ENCODE measurements at places on chromosomes 7 and 10.

- no peak for DNase-seq
Observed at GRCh38 chr10:33155720-33156638, 178.5 kb downstream of the NRP1 start.

DNA sequence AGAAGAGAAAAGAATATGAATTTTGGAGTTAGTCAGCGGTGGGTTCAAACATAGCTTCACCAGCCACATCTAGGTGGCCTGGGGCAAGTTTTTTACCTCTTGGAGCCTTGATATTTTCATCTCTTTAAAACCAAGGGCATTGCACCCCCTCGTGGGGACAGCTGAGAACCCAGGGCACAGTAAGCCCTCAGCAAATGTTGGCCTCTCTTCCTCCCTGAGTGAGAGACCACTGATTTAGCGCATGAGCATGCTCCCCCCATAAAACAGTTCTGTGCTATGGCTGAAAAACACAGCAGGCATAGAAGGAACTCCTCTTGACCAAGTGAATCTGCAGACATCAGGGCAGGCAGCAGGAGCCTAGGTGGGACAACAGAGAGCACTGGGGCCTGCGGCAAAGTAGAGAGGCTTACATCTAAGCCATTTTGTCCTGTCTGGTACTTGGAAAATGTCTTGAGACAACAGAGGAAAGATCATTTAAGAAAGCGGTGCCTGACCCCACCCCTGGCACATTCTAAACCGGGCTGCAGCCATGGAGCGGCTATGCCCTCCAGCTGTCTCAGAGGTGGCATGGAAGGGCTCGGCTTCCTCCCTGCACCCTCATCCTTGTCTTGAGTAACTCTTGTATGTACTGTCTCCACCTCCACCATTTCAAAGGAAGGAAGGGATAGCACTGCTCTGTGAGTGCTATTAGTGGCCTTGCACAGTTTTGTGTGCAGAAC is 94.7 kb downstream of the ARHGAP22 start:
- DNase-seq, result peak; percentile 19

GRCh38 chr7:132991615-132992587 is 90.0 kb downstream of the CHCHD3 start:
- DNase-seq, result no peak

- no peak for DNase-seq
Observed at GRCh38 chr10:102850025-102850518, 4.0 kb upstream of the BORCS7 start.

DNA sequence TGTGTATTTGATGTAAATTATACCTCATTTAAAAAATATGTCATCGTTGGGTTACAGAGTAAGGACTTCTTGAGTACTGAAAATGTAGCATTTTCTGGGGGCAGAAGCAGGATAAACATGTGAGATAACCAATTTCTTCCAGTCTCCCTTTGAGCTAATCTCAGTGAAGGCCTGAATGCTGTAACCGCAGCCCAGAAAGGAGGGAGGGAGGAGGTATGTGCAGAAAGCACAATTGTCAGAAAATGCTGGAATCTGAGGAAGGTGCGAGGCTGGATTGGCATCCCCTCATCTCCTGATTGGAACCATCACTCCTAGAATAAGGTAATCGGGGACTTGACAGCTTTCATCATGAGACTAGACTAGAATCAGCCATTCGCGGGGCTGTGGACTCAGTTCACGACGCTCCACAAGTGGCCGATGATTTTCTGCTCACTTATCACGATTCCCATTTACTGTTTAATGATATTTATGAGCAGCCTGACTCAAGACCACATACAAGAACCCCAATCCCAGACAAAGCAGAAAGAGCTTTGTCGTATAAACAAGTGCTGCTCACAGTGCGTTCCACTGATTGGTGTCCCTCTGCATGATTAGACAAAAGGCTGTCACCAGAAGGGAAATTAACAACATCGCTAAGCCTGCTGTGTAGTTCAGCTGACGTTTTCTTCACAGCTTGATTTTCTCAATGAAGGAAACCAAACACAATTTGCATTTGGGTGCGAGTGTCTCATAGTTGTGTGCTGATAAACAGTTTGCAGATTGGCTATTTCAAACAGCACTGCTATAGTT is 93.2 kb downstream of the SVIL start:
- DNase-seq, result no peak

GRCh38 chr7:143492799-143493739 is 15.4 kb downstream of the TAS2R41 start:
- no peak for DNase-seq

DNA sequence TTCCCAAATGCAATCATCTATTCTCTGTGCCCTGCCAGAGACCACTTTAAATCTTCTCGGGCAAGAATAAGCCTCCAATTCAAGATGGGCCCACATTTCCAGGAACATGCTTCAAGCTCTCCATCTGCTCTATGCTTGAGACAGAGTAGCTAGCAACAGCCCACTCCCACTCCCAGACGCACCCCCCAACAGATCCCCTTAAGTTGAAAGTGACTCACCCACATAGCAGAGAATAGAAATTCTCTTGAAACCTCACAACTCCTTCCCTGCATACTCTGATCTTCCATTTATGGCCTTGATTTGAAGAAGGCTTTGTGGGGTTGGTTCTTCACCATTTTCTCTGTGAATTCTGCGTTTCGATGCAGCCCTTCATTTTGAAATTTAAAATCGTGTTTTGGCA is 604.0 kb downstream of the INHBA start:
- DNase-seq, result no peak

- DNase-seq, result no peak
Observed at GRCh38 chr7:6475433-6476186, 27.9 kb upstream of the DAGLB start.

GRCh38 chr7:128097211-128097731 is 66.0 kb upstream of the LRRC4 start:
- DNase-seq, result no peak

DNA sequence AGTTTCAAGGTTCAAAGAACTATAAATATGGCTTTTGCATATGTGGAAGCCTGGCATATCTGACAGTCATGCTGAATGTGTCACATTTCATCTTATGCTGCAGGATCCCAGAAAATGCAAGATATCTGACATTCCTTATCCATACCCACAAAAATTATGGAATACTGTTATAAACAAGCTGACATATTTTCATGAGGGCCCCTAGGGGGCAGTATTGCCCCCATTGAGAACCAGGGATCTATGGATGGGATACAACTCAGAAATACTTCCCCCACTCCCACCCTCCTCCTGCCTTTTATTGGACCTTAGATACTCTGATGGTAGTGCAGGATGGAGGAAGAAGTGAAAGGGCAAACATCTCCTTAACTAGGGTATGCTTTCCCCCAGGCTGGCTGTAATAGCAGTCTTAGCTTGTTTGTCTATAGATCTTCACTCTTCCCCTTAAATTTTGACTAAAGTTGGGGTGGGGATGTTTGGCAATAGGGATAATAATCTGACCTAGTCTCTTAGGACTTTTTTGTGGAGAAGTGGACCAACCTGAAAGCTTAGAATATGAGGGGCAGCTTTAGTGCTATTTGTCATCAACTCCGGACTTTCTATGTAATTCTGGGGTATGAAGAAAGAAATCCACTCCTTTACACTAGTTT is 3.5 kb upstream of the GNGT1 start:
- no peak for DNase-seq

- DNase-seq, result no peak
Observed at GRCh38 chr7:15303357-15303756, 258.5 kb downstream of the AGMO start.

GRCh38 chr10:26970667-26971066 is 109.9 kb upstream of the ABI1 start:
- DNase-seq, result no peak

GRCh38 chr10:16765509-16766375 is 51.5 kb downstream of the RSU1 start:
- no peak for DNase-seq

- no peak for DNase-seq
Observed at GRCh38 chr7:134744569-134744968, 34.9 kb upstream of the CALD1 start.

- no peak for DNase-seq
Observed at GRCh38 chr7:15832996-15833395, 146.5 kb upstream of the MEOX2 start.

DNA sequence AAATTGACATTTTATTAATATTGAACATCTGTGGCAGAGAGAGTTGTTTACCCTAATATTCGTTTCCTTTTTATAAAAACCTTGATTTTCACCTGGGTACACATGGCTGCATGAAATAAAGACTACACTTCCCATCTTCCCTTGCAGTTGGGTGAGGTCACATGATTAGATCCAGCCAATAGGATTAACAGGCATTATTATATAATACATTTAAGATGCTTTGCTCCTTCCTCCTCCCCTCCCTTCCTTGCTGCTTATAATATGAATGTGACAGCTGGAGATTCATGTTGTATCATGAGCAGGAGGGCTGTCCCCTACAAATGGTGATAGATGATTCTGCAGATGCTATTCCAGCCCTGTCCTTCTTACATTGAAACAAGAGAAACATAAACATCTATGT is 146.6 kb downstream of the SH2D4B start:
- DNase-seq, result peak; percentile 21

DNA sequence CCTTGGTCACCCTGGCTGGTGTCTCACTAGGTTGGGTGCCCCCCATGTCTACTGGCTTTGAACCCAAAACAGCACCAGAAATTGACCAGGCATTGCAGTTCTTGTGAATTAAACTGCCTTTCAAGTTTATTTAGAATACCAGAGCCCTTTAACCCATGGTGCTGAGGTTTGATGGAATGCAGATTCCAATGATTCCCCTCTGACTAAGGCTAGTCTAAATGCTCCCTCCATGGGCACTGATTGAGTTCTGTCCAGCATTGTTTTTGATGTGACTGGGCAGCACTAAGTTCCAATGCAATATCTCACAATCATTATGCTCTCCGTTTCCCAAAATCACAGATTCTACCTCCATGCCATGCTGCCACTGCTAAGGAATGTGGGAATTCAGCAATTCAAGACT is 1047.4 kb upstream of the LRRN3 start:
- no peak for DNase-seq

- DNase-seq, result peak; percentile 57
Observed at GRCh38 chr10:95430231-95430951, 130.8 kb downstream of the SORBS1 start.

DNA sequence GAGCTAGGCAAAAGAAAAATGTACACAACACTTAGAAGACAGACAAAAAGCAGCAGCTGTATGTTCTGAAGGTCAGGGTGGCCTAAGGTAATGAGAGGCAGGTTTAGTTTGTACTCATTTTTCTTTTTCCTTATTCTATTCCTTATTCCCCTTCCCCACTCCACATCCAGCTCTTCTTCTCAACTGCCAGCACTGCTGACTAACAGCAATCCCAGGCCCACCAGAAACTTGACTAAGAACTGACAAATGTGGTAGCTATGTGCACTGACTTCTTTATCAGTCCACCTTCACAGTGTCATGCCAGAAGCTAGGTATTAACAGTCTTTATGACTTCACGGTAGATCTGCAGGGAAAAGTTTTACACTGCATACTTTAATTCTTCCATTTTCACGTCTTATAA is 6.1 kb downstream of the COPG2 start:
- no peak for DNase-seq

DNA sequence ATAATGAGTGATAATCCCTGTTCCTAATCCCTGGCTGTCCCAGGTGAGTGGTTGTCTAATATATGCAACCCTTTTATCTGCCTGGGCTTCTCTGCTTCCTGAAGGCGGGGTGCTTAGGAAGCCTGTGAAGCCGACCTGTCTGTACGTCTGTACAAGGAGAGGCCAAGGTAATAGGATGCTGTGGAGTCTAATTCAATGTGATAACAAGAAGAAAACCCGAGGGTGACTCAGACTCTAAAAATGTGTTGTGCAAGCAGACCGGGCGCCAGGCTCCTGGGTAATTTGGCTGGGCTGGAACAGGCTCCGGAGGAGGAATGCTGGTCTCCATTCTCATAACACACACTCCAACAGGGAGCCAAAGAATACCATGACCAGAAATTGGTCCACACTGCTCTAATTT is 43.6 kb downstream of the THNSL1 start:
- no peak for DNase-seq

GRCh38 chr10:48670978-48671913 is 13.4 kb upstream of the WDFY4 start:
- DNase-seq, result no peak

- no peak for DNase-seq
Observed at GRCh38 chr7:142615508-142615907, 133.8 kb upstream of the PRSS1 start.

GRCh38 chr7:138980563-138981291 is 462 bp downstream of the KIAA1549 start:
- no peak for DNase-seq

DNA sequence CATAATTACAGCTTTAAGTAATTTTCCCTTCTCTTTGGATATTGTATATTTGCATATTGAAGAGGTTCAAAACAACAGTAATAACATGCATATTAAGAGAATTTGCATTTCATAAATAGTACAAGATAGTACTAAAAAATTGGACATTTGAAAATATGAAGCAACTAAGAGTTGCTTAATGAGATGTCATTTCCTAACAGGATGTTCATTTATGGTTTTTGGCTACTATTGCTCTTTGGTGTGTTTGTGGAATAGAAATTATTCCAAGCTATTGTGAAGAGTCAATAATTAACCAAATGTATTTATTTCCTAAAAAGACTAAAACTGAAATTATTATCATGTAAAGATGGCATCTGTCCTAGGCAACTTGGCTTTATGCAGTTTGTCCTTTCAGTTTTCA is 4.1 kb upstream of the SGCE start:
- DNase-seq, result no peak

- DNase-seq, result no peak
Observed at GRCh38 chr10:13018171-13018570, 16.7 kb upstream of the CCDC3 start.

GRCh38 chr7:50651271-50651989 is 86.2 kb upstream of the DDC start:
- DNase-seq, result no peak

- peak; percentile 94 for DNase-seq
Observed at GRCh38 chr7:30001998-30002397, 12.4 kb upstream of the SCRN1 start.

DNA sequence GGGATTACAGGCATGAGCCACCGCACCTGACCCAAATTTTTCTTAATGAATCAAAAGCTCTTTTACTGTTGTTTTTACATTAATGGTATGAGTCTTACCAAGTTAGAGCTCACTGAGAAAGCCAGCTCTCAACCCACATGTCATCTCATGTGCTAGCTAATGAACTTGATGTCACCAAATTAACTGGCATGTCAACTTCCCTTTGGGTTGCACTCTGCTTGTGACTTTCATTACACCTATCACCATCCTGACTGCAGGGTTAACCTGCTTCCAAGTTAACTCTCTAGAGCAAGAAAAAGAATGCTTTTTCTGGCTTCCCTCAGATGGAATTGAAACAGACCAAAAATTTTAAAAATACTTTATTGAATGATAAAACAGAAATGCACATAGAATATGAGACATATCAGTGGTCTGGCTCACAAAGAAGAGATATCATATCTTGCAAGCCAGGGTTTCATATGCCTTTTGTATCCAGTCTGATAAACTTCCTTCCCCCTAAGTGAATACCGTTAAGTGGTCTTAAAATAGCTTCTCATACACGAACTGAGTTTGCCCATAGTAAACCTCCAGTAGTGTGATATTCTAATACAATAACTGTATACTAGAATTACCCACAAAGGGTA is 42.9 kb upstream of the TRIM24 start:
- DNase-seq, result no peak

Data from NCI-H1436 (cell line).